ENCODE measurements at places on chromosomes 13 and 19. TPM values are rescaled to one million over a fixed set of nuclear protein-coding genes. Genes with fewer than 3 reads are reported as not detected.

- no peak for DNase-seq
Observed at GRCh38 chr13:46492946-46493345, 60.0 kb upstream of the LRCH1 start.

- no peak for DNase-seq
Observed at GRCh38 chr19:30420881-30421280, 48.7 kb downstream of the ZNF536 start.

DNA sequence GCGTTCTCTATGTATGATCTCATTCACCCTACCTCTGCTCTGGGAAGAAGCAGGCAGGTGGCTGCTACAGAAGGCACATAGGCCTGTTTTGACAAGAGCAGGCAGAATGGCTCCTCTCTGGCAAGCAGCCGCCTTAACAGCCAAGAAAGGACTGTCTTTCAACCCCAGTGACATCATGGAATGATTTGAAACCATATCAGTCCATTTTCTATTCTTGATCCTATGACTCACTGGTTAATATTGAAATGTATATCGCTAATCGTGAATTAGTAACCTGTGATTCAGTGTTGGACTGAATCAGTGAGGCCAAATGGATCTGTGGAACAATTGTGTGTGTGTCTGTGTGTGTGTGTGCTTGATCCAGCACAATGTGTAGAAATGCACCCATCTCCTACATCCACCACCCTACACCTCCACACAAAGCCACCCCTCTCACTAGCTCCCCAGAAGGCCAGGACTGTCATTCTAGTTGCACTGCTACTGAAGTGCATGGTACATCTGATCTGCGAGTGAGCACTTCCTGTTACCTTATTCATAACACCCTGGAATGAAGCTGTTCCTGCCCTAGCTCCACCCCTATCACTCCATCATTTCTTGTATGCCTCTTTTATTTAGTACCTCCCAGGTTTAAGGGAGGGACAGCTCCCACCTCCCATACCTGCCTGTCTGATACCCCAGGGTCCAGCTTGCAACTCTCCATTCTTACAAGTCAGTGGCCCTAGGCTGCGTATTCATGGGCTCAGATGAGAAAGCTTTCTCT, 460.0 kb downstream of the FOXO1 start:
- DNase-seq, result peak; percentile 8

DNA sequence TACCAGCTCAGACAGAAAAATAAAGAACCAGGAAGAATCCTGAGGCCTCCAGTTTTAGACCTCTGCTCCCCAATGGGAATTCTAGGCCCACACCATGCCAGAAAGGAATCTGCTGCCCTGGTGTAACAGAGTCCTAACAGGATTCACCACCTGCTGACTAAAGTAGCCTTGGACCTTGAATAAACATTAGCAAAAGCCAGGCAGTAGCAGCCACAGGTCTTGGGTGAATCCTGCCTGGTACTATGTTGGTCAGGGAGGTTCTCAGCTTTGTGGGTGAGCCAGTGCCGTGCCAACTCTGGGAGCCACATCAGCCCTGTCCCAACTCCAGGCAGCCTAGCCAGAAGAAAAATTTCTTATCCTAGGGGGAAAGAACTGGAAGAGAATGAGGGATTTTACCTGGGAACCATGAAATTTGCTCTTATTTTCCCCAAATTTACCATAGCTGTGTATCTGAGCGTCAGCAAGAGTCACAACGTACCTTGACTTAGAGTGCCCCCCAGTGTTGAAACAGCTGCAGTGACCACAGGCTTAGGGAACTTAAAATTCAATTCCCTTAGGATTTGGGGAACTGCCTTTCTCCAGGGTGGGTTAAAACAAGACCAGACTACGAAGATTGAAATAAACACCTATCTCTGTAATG, 1895.6 kb upstream of the PRR20A start:
- no peak for DNase-seq

ELAVL1 gene
- 90.8 TPM for total RNA-seq
